ENCODE measurements at places on chromosomes 16 and 17.

DNA sequence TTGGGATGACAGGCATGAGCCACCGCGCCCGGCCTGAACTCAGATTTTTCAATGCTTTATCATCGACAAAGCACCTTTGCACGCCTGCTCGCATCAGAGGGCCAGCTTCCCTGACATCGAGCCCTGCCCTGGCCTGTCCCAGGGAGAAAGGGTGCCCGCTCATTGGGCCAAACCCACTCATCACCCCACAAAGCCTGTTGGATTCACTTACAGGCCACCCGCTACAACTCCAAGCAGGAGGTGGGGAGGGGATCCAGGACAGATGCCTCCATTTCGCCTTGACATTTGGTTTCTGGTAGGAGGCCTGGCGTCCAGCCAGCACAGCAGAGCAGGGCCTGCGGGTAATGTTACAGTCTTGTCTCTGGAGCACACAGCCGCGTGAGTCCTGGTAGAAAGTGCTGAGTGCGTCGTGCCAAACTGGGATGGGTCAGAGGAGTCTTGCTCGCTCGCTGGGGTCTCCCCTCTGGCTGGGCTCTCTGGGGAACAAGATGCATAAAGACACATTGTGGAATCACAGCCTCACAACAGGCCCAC lies 19.8 kb downstream of the SMTNL2 start:
- no peak for DNase-seq

GRCh38 chr16:79194291-79194690 lies 406.2 kb downstream of the MAF start:
- DNase-seq: no peak

GRCh38 chr17:19237389-19238166 lies 412 bp downstream of the EPN2 start:
- DNase-seq: peak; percentile 40

- no peak for DNase-seq
Observed at GRCh38 chr16:86826941-86827340, 248.6 kb downstream of the FOXL1 start.

DNA sequence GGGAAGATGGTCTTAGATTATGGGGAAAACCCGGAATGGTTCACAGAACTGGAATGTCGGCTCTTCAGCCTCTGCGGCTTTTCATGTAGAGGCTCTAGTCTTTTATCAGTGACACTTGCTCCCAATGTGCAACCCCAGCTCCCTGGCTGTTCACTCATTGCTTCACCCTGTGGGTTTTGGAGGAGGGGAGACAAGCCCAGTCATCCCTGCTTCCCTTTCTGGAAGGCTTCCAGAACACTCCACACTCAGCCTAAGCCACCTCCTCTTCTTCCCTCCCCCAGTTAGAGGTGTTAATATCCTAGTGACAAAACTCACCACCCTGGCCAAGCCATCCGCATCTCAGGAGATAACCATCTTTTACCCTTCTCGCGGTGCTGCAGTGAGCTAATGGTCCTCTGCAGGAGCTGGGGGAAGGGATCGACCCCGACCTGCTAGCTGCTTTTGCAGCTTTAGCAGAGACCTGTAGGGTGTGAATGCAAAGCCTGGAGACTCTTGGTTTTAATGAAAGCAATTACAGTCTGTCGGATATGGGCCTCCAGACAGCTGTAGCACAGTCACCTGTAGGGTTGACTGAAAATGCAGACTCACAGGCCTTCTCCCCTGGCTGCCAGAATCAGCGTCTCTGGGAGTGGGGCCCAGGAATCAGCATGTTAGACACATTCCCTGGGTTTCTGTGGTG lies 24.3 kb upstream of the LASP1NB start:
- DNase-seq: no peak

DNA sequence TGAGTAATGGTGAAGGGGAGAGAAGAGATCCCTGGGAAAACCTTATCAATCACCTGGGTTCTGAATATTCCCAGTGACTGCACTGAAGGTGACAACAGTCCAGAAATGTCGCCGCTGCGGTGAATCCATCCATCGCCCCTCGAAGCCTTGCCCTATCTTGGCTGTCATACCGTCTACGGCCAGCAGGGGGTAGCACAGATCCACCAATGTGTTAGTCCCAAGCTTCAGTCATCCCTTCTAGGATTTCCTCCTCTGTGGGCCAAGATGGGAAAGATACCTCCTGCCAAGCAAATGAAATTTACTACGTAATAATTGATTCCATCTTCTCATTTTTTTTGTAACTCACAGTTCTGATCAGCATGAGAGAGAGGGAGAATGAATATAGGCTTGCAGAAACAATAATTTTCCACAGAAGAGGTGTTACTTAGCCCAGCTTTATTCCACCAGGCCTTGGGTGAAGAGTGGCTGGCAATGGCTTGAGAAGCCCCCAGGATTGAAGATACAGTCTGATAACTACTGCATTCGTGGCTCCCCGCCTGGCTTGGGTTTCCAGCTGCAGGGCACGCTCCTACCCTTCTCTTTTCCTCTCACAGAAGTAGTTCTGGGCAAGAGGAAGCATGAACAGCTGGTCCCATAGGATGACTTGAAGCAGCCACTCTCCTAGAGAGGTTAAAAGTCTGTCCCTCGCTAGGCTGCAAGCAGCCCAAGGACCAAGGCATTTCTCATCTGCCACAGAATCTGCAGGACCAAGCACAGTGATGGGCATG lies 2.6 kb upstream of the FMNL1 start:
- DNase-seq: peak; percentile 73

- DNase-seq: no peak
Observed at GRCh38 chr17:69473841-69474831, 59.6 kb downstream of the MAP2K6 start.

DNA sequence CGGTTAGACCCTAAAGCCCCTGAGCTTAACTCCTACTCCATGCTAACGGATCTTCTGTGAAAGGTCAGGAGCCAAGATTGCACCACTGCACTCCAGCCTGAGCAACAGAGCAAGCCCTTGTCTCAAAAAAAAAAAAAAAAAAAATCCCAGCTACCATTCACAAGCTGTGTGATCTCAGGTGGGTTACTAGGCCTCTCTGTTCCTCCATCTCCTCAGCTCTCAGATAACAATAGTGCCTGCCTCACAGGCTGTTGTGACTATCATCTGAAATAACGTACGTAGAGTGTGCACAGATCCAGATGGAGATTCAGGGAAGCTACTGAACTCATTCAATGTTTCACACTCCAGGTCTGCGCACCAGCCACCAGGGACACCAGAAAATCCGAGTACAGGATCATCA lies 57.8 kb downstream of the C16orf95 start:
- DNase-seq: no peak

DNA sequence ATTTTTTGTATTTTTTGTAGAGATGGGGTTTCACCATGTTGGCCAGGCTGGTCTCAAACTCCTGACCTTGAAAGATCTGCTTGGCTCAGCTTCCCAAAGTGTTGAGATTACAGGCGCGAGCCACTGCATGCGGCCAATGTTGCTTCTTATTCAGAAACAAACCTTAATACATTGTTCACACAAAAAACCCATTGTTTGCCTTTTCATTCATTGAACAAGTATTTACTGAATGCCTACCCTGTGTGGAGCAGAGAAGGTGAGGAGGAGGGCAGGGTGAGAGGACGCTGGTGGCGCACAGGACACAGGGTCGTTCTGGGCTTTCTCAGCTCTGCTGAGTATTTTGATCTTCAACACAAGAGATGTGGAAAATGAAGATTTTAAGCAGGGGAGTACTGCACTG lies 8.0 kb upstream of the KRT23 start:
- no peak for DNase-seq

- no peak for DNase-seq
Observed at GRCh38 chr17:48570325-48571023, 7.7 kb downstream of the HOXB4 start.

DNA sequence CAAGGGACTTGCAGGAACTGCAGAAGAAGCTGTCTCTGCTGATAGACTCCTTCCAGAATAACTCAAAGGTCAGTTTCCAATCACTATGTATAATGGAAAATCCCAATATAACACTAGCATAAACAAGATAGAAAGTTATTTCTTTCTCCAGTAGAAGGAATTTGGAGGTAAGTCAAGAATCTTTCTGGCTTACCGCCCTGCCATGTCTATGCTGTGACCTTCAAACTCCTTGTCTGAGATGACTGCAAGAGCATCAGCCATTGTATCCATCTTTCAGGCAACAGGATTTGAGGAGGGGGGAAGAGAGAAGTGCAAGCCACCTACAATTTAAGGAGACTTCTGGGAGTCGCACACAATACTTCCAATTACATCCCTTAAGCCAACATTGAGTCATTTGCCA lies 2.7 kb downstream of the LDAF1 start:
- DNase-seq: no peak

- DNase-seq: no peak
Observed at GRCh38 chr17:81514739-81515529, 2.3 kb upstream of the ACTG1 start.

DNA sequence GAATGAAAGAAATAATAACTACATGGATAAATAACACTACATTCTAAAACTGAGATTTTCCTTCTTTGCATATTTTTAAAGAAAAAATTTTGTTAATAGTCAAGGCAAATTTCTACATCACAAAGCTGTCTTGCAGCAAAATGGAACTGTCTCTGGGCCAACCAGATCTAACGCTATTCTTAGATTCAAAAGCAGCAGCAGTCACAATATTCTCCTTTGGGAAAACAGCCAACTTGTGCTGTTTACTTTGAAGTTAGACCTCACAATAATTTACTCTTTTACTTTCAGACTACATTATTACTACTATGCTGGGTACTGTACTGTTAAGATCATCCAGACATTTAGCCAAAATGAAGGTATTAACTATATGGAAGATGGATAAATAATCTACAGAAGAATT lies 189.1 kb downstream of the CEP112 start:
- no peak for DNase-seq

GRCh38 chr16:35210681-35211433 lies 1751.4 kb downstream of the TP53TG3F start:
- DNase-seq: no peak

Measured in stimulated activated CD4-positive, alpha-beta T cell treated with anti-CD3 and anti-CD28 coated beads, Interleukin-15, amount 100 ng/mL, for 1 hour (primary cell).